ENCODE measurements at places on chromosomes 5 and 9.

- DNase-seq: no peak
Observed at GRCh38 chr9:123656565-123656964, 273.4 kb downstream of the DENND1A start.

- DNase-seq: no peak
Observed at GRCh38 chr9:28289746-28290145, 716.5 kb upstream of the C9orf72 start.

DNA sequence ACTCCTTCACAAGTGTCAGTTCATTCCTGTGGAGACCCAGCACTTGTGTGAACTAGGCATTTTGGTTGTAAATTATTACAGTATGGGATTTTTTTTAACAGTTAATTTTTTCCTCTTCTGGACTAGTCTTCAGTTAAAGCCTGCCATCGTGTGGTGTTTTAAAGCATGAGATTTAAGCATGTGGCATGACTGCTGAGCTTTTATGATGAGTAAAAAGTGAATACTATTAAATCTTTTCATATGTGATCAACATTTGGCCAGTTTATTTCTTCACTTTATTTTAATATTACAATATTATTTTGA is 25.0 kb downstream of the LMNB1 start:
- no peak for DNase-seq

DNA sequence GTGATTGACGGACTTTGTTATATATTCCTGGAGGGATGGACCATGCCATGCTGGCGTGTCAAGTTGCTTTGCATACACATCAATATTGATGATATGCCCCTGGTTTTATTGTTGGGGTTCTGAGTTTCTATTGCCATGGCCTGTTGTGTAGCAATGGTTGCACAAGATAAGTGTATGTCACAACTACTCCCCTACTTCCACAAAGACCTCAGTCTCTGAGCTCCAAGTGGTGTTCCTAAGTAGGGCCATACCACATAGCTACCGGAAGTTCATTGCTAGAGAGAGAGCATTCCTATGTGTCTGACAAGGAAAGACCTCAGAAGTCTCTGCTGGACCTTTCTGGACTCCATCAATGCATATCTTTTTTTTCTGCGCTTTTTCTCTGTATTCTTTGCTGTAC is 19.8 kb downstream of the TXNDC8 start:
- no peak for DNase-seq

DNA sequence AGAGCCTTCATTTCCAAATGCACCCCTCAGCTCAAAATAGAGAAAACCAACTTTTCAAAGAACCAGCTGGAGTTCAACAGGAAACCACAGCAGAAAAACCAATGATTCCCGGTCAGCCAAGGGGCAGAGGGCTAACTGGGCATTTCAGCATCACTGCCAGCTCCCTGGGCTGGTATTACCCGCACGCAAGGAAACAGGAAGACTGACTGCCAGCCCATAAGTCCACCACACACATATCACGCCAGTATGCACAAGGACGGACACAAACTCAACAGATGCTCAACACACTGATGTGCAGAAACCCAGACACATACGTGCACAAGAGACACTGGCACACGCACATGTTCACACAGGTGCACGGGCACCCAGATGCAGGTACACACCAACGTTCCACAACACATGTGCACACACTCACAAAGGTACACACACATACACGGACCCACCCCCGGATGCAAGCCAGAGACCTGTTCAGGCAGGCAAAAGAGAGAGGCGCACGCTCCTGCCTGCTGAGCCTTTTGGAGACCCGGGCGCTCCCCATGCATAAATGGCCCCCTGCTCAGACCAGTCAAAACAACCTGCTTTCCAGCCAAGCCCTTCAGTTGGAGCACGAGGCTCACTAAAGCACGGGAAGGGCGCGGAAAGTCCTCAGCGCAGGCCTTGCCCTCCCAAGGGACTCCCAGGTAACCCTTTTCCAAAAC is 2.1 kb downstream of the ADAMTS2 start:
- no peak for DNase-seq

- no peak for DNase-seq
Observed at GRCh38 chr5:173851595-173852243, 36.4 kb upstream of the CPEB4 start.

DNA sequence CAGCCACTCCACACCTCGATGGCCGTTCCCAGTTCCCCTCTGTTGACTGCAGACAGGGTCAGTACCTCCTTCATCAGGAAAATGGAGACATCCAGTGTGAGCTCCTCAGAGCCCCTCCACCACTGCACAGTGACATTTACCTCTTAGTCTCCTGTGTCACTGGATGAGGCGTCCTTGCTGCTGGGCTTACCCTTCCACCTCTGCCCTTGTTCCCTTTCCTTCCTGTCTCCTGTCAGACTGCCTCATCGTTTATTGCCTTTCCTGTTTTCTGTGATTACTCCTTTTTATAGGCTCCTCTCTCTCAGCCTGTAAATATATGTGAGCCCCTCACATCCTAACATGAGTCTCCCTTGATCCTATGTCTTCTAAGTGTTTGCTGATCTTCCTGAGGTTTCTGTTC is 23.2 kb upstream of the SPTAN1 start:
- DNase-seq: no peak

- DNase-seq: no peak
Observed at GRCh38 chr5:112951124-112951702, 25.4 kb upstream of the DCP2 start.

DNA sequence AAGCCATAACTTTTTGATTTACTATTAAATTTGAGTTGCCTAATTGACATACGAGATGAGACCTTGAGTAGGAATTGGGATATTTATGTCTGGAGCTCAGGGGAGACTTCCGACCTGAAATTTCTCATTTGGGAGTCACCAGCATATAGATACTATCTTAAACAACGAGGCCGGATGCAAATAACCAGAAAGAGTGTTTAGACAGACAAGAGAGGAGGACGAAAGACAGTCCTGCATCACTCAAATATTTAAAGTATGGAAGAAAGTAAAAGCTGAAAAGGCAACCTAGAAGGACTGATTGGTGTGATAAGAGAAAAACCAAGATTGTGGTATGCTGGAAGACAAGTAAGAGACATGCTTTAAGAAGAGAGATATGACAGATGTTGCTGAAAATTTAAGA is 675.0 kb upstream of the NUDT12 start:
- no peak for DNase-seq

GRCh38 chr5:114789773-114790402 is 379.8 kb downstream of the TRIM36 start:
- no peak for DNase-seq

DNA sequence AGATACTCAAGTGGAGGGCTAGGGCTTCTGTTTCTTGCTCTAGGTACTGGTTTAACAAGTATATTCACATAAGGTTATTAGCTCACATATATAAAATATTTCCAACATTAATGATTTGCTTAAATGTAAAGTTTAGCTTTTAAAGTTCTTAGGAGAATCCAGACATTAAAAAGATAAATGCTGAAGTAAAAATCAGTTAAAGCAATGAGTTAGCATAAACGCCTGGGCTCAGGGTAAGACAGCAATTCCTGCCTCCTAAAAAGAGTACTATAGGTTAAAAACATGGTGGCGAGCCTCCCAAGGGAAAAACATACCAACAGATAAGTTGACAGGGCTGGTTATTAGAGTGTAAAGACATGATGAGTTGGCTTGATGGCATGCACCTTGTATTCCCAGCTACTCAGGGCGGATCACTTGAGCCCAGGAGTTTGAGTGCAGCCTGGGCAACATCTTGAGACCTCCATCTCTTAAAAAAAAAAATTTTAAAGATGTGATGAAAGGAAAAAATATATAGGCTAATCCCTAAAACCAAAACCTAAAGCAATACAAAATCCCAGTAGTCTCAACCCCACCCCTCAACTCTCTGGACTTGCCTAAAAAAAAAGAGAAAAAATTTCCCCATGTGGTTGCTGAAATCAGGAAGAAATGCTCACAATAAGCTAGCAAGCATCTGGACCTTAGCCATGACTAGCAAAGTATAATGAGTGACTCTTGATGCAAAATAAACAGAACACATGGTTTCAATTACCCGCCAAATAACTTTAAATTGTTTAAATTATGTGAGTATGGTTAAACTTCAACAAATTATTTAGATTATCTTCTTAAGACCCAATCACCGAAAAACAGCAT is 3.6 kb downstream of the GOLPH3 start:
- no peak for DNase-seq

- no peak for DNase-seq
Observed at GRCh38 chr5:155027993-155028629, 14.6 kb downstream of the KIF4B start.

GRCh38 chr5:133041910-133042309 is 9.9 kb upstream of the HSPA4 start:
- no peak for DNase-seq

DNA sequence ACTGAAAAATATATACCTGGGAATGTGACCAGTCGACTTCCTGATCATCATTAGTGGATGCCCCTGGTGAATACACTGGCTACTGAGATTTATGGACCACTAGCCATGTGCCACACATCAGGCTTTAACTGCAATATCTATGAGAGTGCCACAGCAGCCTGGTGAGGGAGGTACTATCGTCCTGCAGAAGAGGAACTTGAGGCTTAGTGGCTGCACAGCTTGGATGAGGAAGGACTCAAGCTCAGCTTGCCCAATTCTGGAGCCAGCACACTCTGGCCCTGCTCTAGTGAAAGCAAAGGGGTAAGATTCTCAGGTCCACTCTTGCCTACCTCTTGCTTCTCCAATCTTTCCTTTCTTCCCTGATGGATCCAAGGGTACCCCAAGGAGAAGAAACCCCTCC is 129.3 kb downstream of the ENTREP1 start:
- DNase-seq: no peak

DNA sequence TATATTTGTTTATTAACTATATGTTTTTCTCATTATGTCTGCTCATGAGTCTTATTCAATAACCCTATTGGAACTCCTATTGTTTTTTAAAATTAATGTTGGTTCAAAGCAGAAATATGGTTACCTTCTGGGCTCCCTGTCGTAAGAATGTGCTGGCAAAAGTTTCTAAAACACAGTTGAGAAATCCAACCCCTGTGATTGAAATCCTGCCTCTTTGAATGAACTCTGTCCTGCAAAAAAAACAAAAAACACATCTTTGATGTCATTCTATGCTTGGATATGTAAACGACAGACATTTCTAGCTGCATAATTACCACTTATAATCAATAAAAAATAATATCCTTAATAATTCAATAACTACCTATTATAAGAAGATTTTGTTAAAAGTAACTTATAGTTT is 38.8 kb downstream of the PRELID2 start:
- no peak for DNase-seq

DNA sequence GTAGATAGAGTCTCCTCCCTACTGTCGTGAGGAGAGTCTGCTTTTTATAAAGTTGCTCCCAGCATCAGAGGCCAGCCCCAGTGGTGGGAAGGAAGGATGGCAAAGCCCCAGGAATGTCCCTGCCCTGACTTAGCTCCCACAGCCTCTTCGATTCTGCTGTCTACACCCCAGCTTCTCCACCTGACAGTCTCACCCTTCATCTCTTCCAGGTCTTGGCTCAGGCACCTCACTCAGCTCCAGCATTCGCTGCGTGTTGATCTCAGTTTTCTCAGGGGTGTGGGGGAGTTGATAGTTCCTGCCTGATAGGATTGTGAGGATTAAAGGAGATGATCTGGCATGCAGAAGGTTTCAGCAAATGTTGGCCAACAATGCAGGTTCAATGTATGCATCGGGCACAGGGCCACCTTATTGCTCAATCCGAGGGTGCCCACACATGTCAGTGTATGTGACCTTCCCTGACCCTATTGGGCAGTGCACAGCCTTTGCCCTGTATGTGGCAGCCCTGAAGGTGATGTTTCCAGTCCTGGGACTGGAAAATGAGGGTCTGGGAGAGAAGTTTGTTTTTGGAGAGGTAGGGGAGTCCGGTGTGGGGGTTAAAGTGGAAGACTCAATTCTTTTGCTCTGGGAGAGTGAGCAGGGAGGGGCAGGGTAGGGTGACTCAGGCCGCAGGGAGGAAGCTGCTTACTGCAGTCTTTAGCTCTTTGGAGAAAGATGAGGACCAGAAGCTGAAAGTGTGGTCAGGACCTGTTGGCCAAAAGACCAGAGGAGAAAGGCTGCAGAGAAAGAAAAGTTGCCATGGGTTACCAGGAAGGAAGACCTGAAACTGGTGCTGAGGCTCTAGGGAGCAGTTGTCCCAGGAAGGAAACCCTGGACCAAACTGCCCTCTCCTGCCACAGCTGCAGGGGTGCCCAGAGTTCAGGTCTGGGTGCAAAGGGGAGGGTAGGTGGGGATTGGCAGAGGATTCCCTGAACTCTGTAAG is 153.2 kb downstream of the MACROH2A1 start:
- DNase-seq: no peak

DNA sequence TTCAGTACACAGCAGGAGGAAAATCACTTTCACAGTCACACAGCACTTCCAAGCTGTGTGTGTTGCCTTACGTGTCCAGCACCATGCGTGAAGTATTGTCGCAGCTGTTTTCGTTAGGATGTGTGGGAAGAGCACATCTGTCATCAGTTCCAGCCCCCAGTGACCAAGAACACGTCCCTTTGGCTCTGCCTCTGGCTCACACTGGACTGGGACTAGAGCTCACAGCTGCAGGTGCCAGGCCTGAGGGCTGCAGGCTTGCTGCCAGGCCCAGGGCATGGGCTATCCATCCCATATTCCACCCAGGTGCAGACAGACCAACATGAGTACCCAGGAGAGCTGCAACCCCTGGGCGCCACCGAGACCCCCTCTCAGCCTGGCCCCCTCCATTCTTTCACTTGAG is 60.5 kb upstream of the ANKRD33B start:
- no peak for DNase-seq

DNA sequence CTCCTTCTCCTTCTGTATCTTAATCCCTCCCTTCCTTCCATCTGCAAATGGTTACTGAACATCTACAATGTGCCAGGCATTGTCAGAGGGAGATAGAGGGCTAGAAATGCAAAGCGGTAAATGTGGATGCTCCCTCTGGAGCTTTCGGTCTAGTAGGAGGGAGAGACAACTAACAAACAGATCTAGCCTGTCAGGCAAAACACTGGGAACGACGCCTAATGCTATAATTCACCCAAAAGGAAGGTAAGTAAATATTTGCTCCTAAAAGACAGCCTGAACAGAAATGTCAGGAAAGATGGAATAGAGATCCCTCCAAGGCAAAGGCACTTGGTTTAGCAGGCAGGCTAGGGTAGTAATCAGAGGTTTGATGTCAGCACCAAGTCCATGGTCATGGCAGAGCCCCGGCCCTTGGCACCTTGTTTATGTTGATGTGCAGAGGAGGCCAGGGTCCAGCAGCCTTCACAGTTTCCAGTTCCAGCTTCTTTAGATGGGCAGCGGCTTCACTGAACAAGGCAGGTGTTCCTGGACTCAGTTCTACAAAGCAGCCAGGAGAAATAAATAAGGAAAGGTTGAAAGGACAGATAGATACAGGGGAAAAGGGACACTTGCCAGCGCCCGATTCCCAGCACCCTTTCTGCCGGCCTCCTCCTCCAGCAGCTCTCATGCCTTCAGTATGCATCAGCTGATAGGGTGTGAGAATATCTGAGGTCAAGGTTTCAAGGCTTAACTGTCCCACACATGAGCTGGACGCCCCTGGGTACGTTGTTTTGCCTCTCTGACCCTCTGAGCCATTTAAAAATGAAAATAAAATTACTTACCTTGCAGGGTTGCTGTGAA is 46.5 kb upstream of the FRRS1L start:
- no peak for DNase-seq

- peak; percentile 12 for DNase-seq
Observed at GRCh38 chr5:69416699-69417098, 1.8 kb downstream of the MARVELD2 start.

Measured in NCI-H187 treated with DMSO at 0.1 percent for 48 hours (cell line).